ENCODE measurements at places on chromosomes 6 and 20.

- DNase-seq = no peak
Measured at GRCh38 chr6:170441316-170441715, 111.8 kb downstream of the PSMB1 start.

DNA sequence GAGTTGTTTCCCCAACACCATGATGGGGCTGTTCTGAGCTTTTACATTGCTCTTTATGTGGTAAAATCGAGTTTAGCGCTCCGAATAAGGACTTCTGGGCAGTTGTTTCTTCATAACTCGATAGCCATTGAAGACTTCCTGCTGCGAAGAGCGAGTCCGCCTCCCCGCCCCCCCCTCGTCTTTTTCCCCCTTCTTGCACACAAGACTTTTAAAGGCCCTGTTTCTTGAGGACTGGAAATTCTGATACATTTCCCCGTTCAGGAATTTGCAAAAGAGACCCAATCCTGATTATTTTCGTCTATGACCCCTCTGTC is 1.5 kb upstream of the CITED2 start:
- DNase-seq = no peak

- DNase-seq = peak; percentile 42
Measured at GRCh38 chr6:149318581-149319286, 1.2 kb downstream of the TAB2 start.

GRCh38 chr20:41380551-41381193 is 14.1 kb upstream of the EMILIN3 start:
- no peak for DNase-seq

DNA sequence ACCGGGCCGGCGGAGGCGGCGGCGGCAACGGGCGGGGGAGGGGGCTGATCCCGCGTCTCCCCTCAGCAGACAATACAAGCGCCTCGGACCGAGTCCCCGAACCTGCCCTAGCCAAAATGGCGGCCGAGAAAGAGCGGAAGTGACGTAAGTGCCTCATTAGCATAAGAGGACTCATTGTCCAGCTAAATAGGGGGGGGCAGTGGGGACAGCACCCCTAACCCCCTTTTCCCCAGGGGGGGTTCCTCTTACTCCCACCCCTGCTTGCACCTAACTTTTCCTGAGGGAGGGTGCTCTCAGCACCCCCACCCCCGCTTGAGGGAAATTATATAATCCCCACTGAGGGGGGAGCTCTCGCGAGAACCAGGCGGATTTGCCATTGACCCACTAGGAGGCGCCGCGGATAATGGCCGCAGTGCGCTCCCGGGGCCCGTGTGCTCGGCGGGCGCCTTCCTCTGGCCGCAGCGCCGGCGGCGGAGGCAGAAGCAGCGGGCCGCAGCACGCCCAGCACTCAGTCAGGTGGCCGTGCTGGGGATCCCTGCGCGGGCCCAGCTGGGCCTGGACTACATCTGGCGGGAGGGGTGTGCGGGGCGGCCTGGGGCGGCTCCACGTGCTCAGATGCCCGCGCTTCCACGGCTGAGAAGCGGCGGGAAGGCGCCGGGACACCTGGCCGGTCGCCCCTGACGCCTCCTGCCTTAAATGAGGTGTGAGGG is at the start of gene ADNP:
Gene ADNP, minus strand, starts transcription at position 132 of the 710 bp plus-strand sequence. CDS start 27,441 bp downstream, outside the sequence.
- DNase-seq = peak; percentile 84

DNA sequence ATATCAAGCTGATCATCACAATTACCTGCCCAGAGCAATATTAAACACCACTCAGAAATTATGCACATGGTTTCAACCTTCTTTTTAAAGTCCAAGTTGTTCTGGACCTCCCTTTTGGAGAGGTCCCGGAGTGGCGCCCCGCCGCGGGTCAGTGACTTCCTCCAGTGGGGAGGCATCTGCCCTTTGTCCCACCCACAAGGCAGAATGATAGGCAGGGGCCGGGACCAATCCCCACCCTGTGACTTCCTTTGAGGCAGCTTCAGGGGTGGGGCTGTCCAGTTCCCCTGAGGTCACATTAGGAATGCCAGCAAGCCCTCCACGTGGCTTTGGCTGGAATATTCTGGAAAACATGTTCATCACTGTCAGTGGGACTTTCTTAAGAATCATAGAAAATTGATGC is 207.0 kb downstream of the ANKRD60 start:
- no peak for DNase-seq

DNA sequence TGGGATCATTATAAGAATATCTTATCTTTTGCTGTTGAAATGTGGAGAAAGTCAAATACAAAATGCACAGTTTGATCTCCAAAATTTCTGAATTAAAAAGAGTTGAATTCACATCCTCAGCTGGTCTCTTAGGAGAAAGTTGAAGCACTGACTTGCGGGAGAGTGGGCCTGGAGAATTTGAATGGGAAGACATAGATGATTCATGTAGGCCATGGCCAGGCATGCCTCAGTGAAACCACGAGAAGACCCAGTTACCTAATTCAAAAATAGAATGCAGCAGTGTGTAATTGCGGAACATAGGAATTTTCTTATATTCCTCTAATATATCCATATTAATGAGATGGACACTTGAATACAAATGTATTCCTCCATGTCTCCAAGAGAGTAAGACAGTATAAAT is 53.0 kb upstream of the DTNBP1 start:
- DNase-seq = no peak

DNA sequence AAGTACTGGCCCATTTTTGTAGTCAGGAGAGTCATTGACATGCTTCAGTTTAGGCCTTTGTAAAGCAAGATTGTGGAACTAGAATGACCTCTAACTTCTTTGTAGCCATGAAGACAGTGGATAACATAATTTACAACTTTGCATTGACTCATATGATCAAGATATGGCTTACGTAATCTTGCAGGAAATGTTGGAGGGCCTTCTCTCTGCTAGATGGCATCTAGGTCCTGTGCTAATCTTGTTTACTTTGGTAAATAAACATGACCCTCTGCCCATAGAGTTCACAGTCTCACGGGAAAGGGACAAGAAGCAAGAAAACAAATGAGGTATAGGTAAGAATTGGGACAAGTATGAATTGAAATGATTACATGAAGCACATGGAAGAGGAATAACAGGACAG is 355.2 kb upstream of the ARID1B start:
- DNase-seq = no peak

DNA sequence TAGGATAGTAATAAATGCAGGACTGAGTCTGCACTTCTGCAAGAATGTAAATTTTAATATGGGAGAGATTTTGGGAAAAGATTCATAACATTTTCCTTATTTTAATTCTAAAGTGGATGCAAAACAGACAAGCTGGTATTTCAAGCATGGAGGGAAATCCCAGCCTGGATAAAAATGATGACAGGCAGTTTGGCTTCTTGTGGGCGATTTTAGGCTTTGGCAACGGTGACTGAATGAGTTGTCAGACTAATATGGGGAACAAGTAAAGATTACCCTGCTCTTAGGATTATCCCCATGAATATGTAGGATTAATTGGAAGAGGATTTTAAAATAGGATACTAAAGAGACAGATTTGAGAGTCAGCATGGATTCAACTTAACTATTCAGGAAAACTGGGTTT is 21.0 kb downstream of the OGFRL1 start:
- DNase-seq = no peak

DNA sequence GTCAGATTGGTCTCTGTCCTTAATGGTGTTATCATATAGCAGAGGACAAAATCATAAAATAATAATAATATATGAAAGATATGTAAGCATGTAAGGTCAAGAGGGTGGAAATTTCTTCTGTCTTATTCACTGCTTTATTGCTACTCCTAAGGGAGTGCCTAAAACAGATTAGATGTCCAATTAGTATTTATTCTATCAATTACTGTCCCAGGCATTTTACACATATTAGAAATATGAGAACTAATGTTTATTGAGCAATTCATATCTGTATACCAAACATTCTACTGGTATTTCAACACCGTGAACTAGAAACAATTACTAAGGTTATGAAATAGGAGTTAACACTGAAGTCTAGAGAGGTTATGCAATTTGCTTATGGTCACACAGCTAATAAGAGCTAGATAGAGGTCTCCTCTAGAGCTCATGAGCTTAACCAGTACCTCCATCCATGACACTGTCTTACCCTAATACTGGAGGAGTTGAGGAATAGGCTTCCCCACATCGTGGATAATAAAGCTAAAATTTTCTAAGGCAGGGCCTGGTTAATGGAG is 302.3 kb downstream of the PLCB1 start:
- DNase-seq = no peak

GRCh38 chr6:167739721-167740475 is 86.8 kb upstream of the AFDN start:
- no peak for DNase-seq

GRCh38 chr6:53044071-53044470 is 21.1 kb upstream of the FBXO9 start:
- DNase-seq = no peak

GRCh38 chr6:26571592-26572296 is 25.0 kb upstream of the ABT1 start:
- no peak for DNase-seq

All from stimulated activated naive B cell treated with anti-CD40 and anti-IgM and Interleukin-4, amounts not matched to agents 10 μg/mL and 1 μg/mL and 100 μg/mL, for 72 hours (primary cell).